ENCODE measurements at places on chromosomes 2 and 18.

DNA sequence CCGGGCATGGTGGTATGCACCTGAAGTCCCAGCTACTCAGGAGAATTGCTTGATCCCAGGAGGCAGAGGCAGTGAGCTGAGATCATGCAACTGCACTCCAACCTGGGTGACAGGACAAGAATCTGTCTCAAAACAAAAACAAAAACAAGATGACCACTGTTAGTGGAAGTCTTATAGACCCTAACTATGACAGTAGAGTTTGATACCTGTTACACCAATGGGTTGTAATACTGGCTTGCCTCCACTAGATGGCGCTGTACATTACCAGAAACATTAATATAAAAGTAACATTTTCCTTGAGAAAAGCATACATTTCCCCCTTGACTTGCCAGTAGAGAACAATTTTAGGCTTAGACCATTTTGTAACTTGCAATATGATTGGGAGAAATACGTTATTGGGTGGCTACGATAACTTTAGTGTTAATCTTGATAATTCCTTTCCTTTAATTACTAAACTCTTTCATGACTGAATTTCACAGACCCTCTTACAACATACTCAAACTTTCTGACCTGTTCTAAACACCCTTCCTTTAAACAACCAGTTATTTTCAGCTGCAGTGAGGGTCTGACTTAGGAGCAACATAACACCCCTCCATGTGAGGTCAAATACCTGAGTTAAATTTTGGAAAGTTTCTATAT, 19.5 kb downstream of the SLC25A52 start:
- peak; percentile 7 for DNase-seq

DNA sequence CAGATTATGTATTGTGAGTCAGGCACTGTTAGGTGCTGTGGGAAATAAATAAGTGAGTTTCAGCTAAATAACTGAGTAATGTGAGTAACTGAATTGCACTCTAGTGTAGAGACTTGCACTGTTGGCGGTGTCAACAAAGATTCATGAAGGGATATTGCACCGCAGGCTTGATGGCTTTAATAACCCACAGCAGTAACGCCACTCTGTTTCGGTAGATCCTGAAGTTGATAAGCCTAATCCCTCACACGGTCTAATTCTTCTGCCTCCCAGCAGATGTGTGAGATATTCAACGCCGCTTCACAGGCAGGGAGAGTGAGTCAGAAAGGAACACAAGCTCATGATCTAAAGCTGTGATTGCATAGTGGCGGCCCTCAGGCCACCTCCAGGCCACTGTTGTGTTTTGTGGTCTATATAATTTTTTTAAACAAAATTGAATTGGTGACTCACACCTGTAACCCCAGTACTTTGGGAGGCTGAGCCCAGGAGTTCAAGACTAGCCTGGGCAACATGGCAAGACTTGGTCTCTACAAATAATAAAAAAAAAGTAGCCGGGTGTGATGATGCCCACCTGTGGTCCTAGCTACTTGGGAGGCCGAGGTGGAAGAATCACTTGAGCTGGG, 94.3 kb downstream of the LIPG start:
- peak; percentile 32 for DNase-seq

DNA sequence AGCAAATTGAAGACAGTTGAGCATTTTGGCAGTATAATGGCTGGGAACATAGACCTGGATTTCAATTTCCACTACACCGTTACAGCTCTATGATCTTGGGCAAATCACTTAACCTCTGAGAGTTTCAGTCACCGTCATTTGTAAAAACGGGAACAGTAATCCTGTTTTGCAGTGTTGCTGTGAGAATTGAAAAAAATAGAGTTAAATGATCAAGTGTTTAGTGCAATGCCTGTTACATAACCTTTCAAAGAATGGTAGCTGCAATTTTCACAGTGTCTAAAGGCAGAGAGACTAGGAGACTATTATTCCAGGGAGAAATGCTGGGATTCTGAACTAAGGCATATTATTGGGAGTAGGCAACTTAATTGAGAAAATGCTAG, 2.0 kb downstream of the AGPS start:
- no peak for DNase-seq

DNA sequence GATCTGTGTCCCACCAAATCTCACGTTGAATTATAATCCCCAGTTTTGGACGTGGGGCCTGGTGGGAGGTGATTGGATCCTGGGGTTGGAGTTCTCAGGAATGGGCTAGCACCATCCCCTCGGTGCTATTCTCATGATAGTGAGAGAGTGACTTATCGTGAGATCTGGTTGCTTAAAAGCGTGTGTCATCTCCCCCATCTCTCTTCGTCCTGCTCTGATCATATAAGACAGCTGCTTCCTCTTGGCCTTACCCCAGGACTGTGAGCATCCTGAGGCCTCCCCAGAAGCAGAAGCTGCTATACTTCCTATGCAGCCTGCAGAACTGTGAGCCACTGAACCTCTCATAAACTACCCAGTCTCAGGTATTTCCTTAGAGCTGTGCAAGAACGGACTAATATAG, 163.7 kb upstream of the NDUFV2 start:
- DNase-seq = no peak

DNA sequence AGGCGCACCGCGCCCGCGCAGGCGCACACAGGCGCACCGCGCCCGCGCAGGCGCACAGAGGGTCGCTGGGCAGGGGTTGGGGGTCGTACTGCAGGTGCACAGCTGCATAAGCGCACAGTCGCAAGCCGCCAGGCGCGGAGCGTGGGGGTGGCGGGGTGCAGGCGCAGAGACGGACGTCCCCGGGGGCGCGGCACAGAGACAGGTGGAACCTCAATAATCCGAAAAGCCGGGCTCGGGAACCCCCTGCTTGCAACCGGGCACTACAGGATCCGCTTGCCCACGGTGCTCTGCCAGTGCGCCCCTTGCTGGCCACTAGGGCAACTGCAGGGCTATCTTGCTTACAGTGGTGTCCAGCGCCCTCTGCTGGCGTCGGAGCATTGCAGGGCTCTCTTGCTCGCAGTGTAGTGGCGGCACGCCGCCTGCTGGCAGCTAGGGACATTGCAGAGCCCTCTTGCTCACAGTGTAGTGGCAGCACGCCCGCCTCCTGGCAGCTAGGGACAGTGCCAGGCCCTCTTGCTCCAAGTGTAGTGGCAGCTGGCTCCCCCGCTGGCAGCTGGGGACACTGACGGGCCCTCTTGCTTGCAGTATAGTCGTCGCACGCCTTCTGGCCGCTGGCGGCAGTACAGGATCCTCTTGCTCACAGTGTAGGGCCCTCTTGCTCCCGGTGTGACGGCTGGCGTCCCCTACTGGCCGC, 34.9 kb downstream of the FAM110C start:
- no peak for DNase-seq

DNA sequence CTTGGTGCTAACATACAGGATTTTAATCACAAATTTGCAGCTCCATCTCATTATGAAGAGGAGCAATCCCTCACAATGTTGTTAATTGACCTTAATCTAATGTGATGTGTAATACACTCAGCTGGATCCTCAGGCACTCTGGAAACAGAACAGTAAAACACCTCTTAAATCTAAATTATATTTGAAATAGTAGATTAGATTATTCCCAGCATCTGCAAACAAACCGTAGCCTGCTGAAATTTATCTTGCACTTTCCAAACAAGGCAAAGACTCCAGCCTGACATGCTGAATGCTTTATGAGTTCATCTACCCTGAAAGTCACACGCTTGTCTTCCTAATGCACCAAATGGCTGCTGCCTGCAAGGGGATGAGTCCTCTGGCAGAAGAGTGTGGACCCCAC, 402.3 kb upstream of the GYPC start:
- DNase-seq = no peak

DNA sequence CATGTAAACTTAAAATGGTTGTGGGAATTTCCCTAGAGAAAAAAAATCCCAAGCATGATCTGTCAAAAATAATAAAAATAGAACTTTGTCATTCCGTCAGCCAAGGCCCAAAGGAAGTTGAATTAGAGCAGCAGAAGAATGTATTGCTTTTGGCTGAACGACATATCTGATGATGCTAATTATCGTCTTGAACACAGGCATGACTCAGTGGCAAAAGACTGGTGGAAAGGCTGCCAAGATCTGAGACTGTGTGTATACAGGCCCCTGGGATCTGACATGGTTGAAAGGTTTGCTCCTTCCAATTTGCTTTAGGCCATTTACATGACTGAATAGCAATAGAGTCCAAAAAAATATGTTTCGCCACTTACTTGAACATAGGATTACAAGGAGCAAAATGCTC, 1057.1 kb upstream of the CRIM1 start:
- no peak for DNase-seq

GRCh38 chr2:124534028-124534427, 508.9 kb downstream of the CNTNAP5 start:
- no peak for DNase-seq

- no peak for DNase-seq
These were observed 398.0 kb upstream of the NRP2 start for GRCh38 chr2:205284334-205284733.

- no peak for DNase-seq
These were observed 157.0 kb downstream of the ZNF516 start for GRCh38 chr18:76338088-76338487.

DNA sequence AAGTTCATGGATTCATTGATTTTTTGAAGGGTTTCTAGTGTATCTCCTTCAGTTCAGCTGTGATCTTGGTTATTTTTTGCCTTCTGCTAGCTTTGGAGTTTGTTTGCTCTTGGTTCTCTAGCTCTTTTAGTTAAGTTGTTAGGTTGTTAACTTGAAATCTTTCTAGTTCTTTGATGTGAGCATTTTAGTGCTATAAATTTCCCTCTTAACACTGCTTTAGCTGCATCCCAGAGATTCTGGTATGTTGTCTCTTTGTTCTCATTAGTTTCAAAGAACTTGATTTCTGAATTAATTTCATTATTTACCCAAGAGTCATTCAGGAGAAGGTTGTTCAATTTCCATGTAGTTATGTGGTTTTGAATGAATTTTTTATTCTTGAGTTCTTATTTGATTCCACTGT, 210.6 kb downstream of the IRS1 start:
- no peak for DNase-seq

GRCh38 chr2:5515693-5516092, 176.5 kb upstream of the SOX11 start:
- no peak for DNase-seq

- DNase-seq = no peak
These were observed 171.9 kb downstream of the FMNL2 start for GRCh38 chr2:152506843-152507242.

GRCh38 chr2:39689876-39690275, 24.2 kb downstream of the TMEM178A start:
- DNase-seq = no peak

GRCh38 chr2:227517724-227518123, 45.8 kb downstream of the AGFG1 start:
- DNase-seq = no peak

DNA sequence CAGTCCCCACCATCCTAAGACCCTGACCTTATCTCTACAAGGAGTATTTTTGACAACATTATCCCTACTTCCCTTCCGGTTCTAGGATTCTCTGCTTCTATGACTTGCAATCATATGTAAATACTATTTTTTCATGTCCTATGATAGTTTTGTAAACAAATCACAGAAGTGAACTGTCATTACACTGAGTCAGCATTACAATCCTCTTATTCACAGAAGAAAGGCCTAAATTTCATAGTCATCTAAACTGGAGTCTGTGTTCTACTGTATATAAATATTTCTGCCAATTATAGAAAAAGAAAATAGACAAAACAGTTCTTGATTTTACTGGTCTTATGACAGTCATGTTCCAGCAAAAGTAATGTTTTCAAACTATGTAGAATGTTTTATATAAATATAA, 265.1 kb downstream of the NCKAP5 start:
- peak; percentile 45 for DNase-seq

DNA sequence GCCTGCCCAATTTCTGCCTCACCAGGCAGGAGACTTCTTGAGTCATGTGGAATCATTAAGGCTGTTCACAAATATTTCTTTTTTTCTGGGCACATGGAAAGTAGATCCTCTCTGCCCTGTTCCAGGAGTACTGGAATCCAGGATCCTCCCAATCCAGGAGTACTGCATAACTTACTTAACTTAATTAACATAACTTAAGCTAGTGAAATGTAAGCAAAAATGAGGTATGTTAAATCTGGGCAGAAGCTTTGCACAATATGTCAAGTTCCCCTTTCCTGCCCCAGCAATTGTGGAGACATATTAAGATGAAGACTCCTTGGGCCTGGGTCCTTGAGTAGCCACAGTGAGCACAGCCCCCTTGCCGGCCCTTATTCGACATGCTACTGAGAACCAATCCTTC, 3.2 kb downstream of the CD207 start:
- no peak for DNase-seq

GRCh38 chr2:171226461-171226860, 65.8 kb upstream of the TLK1 start:
- no peak for DNase-seq

- DNase-seq = no peak
These were observed 98.4 kb upstream of the NCKAP5 start for GRCh38 chr2:133666621-133667020.

GRCh38 chr2:58983111-58983510, 742.0 kb upstream of the FANCL start:
- DNase-seq = no peak

DNA sequence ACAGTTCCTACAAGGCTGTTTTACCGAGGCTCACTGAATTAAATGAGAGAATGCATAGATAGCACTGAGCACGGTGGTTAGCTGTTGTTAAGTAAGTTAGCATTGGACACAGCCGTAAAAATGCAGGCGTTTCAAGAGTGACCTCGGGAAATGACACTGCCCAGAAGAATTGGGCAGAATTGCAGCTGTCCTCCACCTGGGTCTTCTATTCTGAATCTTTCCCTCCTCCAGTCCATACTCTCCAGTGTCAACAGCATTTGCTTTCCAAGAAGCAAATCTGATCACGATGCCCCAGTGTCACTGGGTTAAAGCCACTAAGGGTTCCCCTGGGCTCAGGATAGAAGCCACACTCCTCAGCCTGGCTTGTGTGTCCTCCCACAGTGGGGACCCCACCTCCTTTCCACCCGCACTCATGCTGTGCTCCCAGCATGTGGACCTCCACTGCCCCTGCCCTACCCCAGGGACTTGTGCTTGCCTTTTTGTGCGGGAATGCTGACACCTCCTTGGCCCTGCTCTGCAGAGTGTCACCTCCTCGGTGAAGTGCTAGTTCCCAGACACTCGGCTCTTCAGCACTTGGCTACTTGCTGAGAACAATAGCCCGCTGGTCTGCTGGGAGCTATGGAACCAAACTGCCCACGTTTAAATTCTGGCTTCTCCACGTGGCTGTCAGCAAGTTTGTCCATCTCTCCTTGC, 135.0 kb downstream of the ANTXR1 start:
- no peak for DNase-seq

DNA sequence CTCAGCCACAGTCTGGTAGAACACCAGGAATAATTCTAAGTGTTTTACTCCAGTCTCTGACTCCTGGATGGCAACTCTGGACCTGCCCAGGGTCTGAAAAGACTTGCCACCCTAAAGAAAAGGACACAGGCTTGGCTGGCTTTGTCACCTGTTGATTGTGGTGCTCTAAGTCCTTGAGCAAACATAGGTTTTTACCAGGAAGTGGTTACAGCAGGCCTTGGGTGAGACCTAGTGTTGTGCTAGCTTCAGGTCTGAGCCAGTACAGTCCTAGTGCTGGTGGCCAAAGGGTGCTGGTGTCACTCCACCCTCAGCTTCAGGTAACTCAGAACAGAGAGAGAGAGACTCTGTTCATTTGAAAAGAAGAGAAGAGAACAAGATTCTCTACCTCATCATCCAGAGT, 1239.4 kb upstream of the CRIM1 start:
- DNase-seq = no peak

- DNase-seq = peak; percentile 56
These were observed 26.4 kb upstream of the TFPI start for GRCh38 chr2:187580462-187581124.

All from AG08395 (cell line).